ENCODE measurements at places on chromosomes 4 and X. TPM values are rescaled to one million over a fixed set of nuclear protein-coding genes. Genes with fewer than 3 reads are reported as not detected.

Gene WDR17
- total RNA-seq = 0.36 TPM

Gene ATOH1
- total RNA-seq = 0.19 TPM

Gene ESX1
- not detected for total RNA-seq

Gene VEGFC
- total RNA-seq = 2.9 TPM

Gene PAGE5
- total RNA-seq = not detected

Gene FANCB
- total RNA-seq = 0.11 TPM

Gene MUC7
- not detected for total RNA-seq

Gene FAT4
- total RNA-seq = 5.3 TPM

Gene TEX13B
- total RNA-seq = not detected

Gene SSX2B
- total RNA-seq = not detected

Gene FGG
- 44.3 TPM for total RNA-seq

Gene CXorf65
- total RNA-seq = not detected

Gene KLF3
- 12.7 TPM for total RNA-seq

Gene IL2
- total RNA-seq = not detected

Gene ZCCHC13
- total RNA-seq = not detected

Gene PPP2R2C
- 0.44 TPM for total RNA-seq

Gene VCX3A
- not detected for total RNA-seq

Gene HADH
- total RNA-seq = 78.0 TPM

Measured in gastrocnemius medialis (tissue), 4 donors.